ENCODE measurements at places on chromosomes 2 and 18. TPM values are rescaled to one million over a fixed set of nuclear protein-coding genes. Genes with fewer than 3 reads are reported as not detected.

The MARCHF4 gene
- 2.5 TPM for total RNA-seq

The DPP10 gene
- total RNA-seq = not detected

The IL36A gene
- not detected for total RNA-seq

The ALPP gene
- total RNA-seq = 0.45 TPM

The SP140 gene
- total RNA-seq = 2.2 TPM

The DSC1 gene
- not detected for total RNA-seq

The ATL2 gene
- 152 TPM for total RNA-seq

The SEPTIN2 gene
- total RNA-seq = 517 TPM
